ENCODE measurements at places on chromosomes 13 and 19.

DNA sequence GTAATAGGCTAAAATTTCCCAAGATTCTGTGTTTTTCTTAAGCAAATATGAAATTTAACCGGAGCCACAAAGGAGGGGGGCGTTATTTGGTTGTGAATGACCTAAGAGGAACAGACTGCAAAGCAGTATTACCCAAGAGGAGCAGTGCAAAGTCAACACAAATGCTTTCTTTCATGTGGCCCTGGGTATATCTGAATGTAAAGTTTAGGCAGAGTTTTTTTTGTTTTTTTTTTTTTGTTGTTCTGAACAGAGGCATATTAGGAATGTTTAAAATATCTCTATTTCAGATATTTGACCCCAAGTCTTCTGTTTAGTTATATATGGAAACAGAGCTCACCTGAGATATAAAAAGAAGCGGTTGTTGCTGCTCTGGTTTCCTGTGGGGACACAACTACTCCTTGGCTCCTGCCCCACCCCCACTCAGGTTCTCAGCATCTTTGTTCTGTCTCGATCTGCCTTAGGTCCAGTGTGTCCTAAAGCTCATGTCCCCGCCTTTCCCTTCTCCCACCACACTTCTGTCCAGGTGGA lies 220.7 kb downstream of the RFC3 start:
- no peak for DNase-seq

DNA sequence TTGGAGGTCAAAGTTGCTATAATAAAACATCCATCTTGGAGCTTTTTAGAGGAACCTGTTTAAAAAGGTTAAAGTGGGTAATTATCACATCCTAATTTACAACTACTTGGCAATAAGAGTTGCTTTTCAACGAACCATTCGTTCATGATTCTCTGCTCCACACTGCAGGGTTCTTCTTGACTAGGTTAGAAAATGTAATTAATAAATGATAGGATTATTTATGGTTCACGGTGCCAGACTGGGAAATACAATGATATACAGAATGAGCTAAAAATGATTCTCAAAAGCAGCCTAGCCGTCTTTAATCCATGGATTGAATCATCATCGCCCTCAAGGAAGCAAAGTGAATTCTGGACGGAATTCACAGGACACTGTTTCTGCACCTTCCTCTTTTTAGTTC lies 291.2 kb downstream of the TEX29 start:
- no peak for DNase-seq

- DNase-seq, result no peak
Observed at GRCh38 chr13:71323266-71323665, 543.7 kb downstream of the DACH1 start.

DNA sequence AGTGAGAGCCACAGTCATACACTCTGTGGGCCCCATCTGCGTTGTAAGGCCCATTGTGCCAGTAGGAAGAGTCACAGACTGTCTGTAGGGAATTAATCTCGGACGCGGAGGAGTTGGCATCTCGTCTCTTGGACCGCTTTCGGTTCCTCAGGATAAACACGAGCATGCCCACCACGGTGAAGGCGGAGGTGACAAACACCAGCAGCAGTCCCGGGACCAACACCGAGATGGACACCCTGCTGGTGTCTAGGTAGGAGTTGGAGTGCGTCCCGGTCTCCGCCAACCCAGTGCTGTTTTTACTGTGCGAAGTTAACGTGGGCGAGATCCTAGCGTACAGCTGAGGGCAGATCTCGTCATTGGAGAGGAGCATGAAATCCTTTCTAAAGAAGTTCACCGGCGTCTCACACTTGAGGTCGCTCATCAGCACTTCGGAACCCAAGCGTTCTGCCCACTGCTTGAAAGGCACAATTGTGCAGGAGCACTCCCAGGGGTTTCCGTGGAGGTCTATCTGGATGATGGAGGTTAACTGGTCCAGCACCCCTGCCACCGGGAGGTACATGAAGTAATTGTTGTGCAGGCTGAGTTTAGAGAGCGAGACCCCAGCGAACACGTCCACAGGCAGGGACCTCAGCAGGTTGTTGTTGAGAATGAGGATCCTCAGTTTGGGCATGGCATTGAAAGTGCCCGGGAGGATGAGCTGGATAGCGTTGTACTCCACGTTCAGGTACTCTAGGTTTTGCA lies 2.7 kb downstream of the SLITRK1 start:
- DNase-seq, result no peak

DNA sequence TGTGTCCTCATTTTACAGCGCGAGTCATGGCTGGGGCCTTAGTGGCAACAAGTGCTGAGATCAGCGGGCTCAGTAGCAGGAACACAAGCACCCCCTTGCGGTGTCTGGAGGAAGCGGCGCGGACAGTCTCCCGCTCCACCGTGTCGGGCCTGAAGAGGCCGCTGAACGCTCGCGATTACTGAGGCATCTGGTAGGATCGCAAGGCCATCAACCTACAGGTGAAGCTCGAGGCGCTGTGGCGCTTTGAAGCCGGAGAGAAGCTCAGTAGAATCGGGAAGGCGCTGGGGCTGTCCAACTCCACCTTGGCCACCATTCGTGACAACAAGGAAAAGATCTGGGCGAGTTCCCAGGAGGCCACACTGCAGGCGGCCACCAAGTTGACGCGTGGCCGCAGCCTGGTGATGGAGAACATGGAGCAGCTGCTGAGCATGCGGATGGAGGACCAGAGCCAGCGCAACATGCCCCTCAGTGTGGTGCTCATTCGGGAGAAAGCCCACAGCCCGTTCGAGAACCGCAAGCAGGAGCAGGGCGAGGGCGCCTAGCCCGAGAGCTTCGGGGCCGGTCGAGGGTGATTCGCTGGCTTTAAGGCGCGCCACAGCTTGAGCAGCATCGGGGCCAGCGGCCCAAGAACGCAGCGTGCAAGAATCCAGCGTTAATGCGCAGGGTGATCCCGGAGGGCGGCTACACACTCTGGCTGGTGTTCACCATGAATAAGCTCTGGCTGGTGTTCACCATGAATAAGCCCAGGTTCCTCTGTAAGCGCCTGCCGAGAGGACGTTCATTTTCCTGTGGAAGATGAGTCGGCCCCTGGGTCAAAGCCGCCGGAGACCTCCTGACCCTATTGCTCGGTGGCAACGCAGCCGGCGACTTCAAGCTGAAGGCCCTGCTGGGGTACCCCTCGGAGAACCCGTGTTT lies 8.3 kb upstream of the MZF1 start:
- peak; percentile 78 for DNase-seq

- DNase-seq, result no peak
Observed at GRCh38 chr19:4510435-4511255, 7.6 kb downstream of the PLIN4 start.

DNA sequence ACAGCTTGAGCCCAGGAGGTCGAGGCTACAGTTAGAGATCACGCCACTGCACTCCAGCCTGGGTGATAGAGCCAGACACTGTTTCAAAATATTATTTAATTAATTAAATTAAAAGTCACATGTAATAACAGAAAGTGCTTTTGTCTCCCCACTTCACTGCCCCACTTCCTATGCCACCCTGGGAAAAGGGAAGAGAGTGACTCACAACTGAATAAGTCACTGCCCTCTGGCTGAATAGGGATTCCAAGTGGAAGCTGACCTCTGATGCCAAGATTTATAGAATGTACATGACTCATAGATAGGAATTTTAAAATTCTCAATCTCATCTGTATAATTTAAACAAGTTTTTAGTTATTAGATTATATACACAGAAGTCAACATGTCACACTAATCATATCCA lies 22.2 kb upstream of the ERVV-1 start:
- no peak for DNase-seq

- no peak for DNase-seq
Observed at GRCh38 chr19:50897191-50897607, 14.0 kb downstream of the KLK4 start.

GRCh38 chr19:36169084-36169760 lies 17.0 kb upstream of the COX7A1 start:
- DNase-seq, result no peak

DNA sequence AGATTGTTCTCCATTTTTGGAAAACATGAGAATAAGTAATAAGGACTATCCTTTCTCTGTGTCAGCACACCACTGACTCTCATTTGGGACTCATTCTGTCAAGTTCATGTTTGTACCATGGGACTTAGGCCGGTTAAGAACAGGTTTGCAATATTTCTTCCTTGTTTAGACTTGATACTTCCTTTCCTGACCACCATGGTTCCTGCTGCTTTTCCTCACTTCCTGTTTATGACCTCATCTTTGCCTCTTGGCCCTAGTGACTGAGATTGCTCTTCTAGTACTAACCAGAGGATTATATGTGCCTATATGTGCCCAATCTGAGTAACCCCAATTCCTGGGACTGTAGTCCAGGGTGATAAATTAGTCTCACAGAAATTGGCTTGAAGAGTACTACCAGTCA lies 32.5 kb upstream of the NDFIP2 start:
- no peak for DNase-seq

DNA sequence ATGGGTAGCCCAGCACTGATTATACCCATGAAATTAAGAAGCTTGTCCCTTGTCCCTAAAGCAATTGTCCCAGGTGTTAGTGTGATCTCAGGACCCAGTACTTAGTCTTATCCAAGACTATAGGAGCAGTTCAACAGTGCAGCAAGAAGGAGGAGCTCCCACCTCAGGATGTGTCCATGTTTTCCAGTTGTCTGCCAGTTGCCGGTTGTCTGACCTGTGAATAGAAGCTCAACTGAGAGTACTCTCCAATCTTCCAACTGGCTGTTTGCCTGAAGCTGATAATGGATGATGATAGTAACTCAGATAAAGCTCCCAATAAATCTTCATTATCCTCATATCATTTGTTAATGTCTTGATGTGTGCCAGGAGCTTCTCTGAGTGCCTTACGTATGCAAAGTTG lies 107.2 kb upstream of the HTR2A start:
- DNase-seq, result no peak

DNA sequence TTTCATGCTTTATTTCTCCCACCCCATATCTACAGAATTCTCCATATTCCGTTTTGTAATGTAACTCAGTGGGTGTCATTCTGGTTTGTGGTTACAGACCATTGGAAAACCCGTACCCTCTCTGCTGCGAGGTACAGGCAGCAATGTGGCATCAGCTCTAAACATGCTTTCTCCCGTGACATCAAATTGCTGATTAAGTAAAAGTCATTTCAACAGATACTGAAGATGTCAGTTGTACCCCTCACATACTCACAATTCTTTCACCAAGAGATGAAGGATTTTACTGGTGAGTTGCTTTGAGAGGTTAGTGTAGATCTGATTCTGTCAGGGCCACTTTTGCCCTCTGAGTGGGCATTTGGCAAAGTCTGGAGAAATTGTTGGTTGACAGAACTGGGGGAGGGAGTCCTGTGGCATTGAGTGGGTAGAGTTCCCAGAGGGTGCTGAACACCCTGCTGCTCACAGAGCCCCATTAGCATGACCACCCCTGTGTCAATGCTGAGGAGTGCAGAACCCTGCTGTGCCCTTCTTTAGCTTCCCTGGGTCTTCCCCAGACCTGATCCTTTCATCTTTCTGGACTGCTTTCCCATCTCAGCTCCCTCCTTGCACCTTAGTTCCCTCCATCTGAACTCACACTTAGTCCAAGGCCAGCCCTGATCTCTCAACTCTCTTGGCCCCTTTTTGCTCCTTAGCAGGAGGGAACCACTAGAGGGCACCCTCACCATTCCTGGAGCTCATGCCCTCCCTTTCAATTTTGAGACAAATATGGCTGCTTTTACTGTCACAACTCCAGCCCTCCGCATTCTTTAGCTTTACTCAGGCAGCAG lies 39.9 kb upstream of the CEACAM8 start:
- no peak for DNase-seq

DNA sequence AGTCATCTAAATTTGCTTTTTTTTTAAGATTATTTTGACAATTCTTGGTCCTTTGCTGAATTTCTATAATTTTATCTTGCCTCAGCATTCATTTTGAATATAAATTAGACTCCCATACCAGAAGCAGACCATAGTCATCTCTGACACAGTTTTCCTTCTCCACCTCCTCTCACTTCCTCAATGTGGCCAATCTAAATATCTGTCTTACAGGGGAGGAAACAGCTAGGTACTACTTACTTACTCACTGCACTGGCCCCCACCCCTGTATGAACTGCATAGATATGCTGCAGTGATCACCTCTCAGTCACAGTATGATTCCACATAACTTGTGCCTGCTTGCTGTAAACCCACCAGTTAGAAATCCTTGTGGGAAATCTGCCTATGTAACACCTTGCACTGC lies 665.6 kb downstream of the FGF9 start:
- DNase-seq, result no peak

DNA sequence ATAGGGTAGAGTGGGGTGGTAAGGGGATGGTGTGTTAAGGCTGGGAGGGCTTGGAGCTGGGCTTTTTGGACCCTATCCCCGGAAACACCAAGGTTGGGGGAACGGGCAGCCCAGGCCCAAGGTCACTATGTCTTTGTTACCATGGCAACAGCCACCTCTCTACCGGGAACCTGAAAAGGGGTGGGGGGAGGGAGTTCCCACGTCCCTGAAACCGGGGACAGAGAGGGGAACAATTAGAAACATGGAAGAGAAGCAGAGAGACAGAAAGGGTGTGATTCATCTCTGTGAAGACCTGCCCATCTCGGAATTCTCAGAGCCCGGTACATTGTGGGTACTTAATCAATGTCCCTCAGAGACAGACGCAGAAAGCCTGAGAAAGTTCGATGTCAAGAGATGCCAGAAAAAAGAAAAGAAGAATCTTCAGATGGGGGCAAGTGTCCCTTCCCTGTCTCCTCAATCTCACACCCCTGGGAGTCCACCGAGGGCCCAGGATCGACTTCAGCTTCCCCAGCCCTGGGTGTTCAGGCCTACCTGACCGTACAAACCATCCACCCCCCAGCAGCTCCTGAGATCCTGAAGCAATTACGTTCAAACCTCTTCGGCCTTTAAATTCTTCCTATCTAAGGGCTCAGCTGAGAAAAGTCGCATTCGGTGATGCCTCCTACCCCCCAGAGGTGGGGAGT lies 6.8 kb upstream of the LRFN1 start:
- DNase-seq, result no peak

DNA sequence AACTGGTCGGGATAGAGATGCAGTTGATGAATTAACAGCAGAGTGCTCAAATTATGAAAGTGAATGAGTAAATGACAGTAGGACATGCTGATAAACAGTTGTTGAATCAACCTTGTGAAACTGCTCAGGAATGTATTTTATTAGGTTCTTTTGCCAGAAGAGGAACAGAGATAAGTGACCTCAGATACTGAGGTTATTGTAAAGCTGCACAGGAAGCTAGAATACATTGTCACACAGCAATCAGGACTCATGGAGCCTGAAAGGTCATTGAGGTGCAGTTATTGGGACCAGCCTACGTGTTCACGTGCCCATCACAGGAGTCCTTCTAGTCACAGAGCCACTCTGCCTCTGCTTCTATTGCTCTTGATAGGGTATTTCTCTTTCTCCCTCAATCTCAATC lies 47.5 kb upstream of the MED4 start:
- DNase-seq, result no peak

GRCh38 chr19:1052349-1052975 lies 12.6 kb downstream of the ABCA7 start:
- no peak for DNase-seq

Measured in stimulated activated CD4-positive, alpha-beta T cell treated with anti-CD3 and anti-CD28 coated beads, Interleukin-15, amount 100 ng/mL, for 1 hour (primary cell).